NAMALWA (cell line): ENCODE measurements at places on chromosomes 3 and 15.
A peak's percentile ranks its signal among the peaks of the same experiment; 100 is the strongest.

DNA sequence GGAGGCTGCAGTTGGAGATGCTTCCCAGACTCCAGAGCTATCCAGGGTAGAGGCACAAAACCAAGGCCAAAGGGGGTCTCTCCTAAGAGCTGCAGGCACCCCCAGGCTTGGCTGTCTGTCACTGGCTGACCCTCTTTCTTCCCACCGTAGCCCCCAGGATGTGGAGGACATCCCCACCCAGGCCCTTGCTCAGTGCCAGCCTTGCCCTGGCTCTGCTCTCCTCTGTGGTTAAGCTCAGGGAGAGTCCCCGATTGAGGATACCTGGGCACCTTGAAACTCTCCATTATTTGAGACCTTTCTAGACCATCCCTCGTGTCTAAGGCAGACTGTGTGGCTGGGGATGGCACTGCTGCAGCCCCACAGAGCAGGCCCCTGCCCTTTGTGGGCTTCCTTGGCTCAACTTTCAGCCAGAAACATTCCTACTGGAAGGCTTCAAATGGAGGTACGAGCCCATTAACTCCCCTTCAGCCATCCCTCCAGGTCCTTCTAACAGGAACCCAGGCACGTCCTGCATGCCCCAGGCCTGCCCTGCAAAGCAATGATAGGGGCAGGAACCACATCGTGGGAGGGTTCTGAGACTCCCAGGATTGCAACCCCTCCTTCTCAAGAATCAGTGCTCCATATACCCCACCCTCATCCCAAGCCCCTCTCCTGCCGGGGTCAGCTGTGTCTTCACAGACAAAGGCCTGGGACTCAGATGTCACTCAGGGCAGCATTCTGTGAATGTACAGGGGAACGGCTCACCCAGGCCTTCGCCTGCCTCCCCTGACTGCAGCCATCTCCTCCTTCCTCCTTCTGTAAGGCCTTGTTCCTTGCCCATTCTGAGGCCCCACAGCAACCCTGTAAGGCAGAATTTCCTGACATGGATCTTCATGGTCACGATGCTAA lies 102.9 kb upstream of the ABHD17C start:
- DNase-seq = no peak

DNA sequence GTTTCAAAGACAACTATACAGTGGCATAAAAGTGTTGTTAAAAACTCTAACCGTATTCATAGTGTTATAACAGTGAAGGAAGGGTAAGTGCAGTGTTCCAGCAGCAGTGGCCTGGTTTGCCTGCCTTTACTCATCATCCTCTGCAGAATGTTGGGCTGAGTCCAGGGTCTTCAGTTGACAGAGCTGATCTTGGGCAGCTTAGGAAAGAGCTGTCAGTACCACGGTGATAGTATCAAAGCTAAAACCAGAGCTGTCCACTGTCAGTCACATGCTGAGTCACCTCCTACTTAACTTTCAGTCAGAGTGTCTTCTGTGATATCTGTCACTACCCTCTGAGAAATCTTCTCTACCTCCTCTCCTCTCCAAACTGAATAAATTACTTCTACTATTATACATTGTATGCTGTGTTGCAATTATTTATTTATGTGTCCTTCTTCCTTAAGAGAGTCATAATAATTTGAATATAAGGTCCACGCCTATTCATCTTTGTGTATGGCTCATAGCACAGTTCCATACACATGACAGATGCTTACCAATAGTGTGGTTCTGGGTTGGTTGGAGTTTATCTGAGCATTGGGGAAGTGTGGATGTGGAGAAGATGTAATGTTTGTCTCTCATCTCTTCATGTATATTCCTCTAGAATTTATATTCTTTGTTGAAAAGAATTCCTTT lies 242.1 kb downstream of the ZIC1 start:
- no peak for DNase-seq

- DNase-seq = no peak
Measured at GRCh38 chr3:37985637-37986320, 4.8 kb upstream of the VILL start.

- DNase-seq = no peak
Measured at GRCh38 chr3:105747060-105747541, 121.7 kb downstream of the CBLB start.

DNA sequence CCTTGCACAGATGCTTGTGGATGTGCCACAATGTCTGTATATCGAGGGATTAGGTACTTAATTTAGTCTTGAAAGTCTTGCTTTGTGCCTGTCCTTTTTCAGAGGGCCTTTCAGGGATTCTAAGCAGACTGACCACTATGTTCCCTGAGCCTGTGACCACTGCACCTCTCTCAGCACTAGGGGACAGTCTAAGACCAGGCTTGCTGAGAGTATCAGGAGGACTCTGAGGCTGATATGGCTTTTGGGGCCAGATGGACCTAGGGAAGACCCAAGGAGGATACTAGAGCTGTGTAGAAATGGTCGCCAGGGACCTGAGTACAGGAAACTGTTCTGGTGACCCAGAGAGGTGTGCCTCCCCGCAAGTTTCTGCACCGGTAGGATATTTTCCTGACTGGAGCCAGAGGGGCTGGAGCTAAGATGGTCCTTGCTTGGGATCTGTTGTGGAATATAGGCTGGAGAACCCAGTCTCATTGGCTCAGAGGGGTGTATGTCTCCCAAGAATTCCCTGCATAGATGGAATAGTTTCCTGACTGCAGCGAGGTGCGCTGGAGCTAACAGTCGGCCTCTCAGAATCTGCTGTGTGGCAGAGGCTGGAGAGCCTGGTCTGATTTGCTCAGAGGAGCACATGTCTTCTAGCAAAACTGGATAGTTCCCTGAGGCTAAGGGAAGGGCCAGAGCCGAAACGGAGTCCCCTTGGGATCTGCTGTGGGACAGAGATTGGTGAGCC lies 213.2 kb upstream of the DCBLD2 start:
- DNase-seq = peak; percentile 6

DNA sequence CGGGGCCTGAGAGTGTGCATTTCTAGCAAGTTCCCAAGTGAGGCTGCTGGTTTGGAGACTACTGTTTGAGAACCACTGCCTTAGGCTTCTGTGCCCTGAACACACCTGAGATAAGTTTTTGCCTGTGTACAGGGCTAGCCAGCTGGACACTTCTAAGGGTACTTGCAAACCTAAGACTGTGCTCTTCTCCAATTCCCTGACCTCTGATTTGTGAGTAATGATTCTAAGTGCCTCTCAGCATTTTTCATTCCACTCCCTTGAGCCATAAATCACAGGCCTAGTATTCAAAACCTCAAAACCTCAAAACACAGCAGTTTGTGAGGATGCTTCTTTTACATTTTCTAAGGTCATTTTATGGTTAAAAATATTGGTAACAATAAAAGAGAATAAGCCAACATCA lies 148.4 kb downstream of the CHST2 start:
- DNase-seq = no peak

- DNase-seq = peak; percentile 93
Measured at GRCh38 chr15:83066734-83067637, at the start of gene BTBD1. BTBD1 (minus strand) TSS chr15:83067252; CDS start chr15:83067151, 101 bp downstream.

DNA sequence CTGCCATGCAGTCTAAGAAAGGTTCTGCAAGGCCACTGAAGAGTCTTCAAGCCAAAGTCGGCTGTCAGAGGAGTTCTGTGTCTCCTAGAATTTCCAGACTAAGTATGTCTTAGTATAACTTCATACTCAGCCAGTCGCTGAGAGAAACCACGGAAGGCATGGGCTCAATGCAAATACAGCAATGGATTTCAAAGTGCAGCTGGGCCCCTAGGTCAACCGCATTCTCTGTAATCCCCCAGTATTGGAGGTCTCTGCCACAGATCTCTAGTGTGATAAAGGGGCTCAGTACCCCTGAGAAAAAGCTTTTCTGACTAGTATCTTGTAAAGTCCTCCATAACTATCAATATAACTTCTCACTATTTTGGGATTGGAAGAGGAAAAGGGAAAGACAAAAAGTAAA lies 208.3 kb downstream of the VPS13C start:
- no peak for DNase-seq

- no peak for DNase-seq
Measured at GRCh38 chr15:60616147-60616546, 137.2 kb upstream of the ICE2 start.

- no peak for DNase-seq
Measured at GRCh38 chr15:59120937-59121336, 16.0 kb downstream of the CCNB2 start.

DNA sequence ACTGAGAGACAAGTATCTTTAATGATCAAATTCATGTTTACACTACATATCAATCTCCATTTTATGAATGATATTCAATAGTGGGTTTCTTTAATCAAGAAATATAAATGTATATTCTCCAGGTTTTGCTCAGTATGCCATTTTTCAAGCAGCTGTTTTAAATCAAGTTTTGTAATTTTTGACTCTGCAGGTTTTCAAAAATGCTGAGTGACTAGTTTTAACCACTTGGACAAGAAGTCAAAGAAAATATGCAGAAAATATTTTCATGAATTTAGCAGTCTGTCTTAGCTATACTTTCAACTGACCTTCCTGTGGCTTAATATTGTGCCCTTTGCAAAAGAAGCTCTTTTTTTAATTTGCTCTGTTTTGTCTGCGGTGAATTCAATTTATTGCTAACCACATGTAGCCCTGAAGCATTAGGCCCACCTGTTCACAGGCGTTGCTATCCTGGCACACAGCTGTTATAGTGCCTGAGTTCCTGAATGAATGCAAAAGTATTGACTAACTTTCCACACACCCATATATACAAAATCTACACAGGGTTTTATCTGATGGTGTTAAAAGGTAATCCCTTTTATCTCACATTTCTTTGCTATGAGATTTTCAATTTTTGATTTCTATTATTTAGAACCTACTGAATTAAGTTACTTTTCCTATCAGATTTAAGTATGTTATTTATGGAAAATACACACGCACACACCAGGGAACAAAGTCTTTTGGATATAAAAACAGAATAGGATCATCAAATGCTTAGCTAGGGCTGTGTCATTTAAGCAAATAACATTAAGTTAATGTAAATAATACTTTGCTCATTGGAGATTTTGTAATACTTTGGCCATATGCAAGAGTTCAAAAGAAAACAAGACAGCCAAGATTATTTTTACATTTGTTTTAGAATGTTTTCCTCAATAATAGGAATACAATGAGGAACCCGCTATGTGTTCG lies 1166.1 kb upstream of the GBE1 start:
- DNase-seq = no peak

DNA sequence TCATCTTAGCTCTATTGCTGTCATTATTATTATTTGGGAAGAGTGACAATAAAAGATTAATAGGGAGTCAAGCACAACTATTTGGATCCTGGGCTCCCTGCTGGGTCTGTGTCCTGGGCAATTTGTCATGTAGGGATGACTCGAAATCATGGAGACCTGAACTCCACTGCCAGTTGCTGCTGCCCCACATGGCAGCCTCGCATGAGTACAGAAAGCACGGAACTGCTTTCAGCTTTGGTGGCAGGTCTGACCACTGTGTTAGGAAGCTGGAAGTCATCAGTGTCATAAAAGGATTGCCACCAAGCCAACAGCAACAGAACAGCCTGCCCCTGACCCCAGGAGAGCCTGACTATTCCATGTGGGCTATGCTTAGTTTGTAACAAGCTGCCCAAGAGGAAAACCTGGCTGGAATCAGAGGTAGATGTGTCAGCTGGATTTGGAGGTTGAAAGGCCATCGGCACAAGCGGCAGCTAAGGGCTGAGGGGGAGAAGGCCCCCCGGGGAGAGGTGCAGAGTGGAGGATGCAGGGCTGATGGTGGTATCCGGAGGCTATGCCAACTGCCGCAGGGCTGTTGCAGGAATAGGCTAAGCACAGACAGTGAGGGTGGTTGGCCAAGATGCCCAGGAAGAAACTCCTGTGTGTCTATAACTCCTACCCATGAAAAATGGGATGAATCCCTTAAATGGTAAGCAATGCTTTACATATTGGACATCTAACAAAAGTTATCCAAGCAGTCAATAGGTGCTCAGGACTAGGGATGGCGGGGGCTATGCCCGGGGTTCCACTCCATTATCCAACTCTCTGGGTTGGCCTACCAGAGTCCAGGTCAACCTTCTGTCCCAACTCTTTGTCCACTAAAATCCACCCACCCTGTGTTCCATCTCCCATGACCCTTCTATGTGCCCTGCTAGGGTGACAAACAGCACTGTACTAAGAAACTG lies 291.6 kb downstream of the ADAMTS17 start:
- DNase-seq = no peak

DNA sequence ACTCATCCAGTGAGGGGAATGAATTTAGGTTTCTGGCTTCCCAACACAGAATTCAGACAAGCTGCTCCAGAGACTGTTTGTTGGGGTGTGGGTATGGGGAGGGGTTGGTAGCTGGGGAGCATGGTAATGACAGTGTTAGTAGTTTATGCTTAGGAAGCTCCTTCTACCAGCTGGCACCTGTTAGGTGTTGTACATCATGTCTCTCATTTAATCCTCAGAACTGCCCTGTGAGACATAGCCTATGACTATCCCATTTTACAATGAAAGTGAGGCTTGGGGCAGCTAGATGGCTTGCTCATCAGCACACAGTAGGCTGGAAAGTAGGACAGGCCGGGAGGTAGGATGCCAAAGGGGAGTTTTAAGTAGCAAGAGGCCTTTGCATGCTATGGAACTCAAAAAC lies 2.5 kb downstream of the EIF4E3 start:
- DNase-seq = no peak

DNA sequence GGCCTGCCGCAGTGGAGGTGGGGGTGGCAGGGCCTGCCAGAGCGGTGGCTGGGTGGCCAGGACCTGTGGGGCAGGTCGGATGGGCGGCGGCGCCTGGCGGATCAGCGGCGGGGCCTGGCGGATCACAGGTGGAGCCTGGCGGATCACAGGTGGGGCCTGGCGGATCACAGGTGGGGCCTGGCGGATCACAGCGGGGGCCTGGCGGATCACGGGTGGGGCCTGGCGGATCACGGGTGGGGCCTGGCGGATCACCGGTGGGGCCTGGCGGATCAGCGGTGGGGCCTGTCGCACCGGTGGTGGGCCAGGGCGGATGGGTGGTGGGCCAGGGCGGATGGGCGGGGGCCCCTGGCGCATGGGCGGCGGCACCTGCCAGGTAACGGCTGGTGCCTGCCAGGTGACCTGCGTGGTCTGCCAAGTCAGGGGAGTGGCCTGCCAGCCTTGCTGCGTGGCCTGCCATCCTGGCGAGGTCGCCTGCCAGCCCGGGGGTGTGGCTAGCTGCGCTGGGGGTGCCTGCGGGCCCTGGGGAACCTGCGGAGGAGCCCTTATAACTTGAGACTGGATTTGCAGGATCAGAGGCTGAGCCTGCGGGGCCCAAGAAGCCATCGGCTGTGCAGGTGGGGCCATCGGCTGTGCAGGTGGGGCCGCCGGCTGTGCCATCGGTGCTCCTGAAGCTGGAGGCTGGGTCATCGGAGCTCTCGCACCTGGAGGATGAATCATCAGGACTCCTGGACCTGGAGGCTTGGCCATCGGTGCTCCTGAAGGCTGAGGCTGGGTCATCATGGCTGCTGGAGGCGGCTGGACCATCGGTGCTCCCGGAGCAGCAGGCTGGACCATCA lies 1.3 kb downstream of the MAGEL2 start:
- no peak for DNase-seq

GRCh38 chr3:185691622-185692021 lies 105.5 kb downstream of the SENP2 start:
- DNase-seq = no peak

GRCh38 chr15:91268510-91268909 lies 168.5 kb downstream of the SV2B start:
- peak; percentile 48 for DNase-seq

DNA sequence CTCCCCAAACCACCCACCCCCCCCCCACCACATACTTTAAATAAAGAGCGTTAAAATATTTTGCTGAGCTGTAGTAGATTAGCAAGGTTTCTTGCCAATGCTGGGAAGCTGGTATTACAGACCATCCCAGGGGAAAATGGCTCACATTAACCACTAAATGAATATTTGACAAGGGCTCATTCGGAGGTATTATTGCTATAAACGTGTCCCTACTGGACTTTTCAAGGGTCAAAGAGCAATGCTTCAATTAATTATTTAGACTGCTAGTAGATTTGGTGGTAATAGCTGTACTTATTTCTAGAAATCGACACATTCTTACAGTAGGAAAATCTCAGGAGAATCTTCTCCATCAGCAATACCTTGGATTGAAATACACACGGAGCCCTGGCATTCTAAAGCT lies 5.2 kb downstream of the SOX2 start:
- no peak for DNase-seq
